ENCODE measurements at places on chromosomes 5 and 9. TPM values are rescaled to one million over a fixed set of nuclear protein-coding genes. Genes with fewer than 3 reads are reported as not detected.

GRCh38 chr9:110066929-110067716, 140.8 kb downstream of the C9orf152 start:
- no peak for DNase-seq

DNA sequence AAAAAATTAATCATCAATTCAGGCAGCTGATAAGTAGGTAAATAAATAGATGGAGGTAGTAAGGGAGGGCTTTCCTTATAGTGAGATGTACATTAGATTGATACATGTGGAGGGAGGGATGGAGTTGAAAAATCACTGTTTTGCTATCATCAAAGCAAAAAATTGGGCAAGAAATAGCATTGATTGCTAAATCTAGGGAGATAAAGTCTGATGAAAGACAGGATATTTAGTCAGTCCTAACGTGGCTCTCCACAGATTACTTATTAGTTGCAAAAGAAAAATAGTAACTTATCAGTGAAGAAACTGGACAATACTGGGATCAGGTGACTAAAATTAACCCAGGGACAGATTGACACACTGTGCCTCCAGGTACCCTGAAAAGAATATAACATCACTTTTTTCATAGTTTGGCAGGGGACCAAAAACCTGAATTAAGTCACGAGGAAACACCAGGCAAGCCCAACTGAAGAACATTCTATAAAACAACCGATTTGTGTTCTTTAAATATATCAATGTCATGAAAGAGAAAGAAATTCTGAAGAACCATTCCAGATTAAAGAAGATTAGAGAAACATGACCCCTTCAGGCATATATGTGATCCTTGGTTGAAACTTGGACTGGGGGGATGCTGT, 27.1 kb upstream of the GOLPH3 start:
- DNase-seq, result no peak

GRCh38 chr9:79809931-79810330, 238.2 kb downstream of the TLE4 start:
- no peak for DNase-seq

Gene RRAGA
- 34.4 TPM for total RNA-seq

Gene SHOC1
- not detected for total RNA-seq

Measured in CD4-positive, alpha-beta T cell (primary cell).